ENCODE measurements at places on chromosomes 5 and 9.

DNA sequence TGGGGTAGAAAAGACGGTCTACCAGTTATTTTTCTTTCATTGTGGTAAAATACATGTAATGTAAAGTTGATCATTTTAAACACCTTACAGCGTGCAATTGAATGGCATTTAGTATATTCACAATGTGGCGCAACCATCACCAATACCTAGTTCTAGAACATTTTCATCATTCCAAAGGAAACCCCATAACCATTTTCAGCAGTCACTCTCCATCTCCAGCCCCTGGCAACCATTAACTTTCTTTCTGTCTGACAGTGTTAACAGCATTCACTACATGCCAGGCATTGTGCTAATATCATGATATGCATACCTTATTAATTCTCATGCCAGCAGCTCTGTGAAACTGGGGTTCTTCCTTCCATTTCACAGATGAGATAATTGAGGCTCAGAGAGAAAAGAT lies 32.0 kb downstream of the PTGS1 start:
- DNase-seq: no peak

DNA sequence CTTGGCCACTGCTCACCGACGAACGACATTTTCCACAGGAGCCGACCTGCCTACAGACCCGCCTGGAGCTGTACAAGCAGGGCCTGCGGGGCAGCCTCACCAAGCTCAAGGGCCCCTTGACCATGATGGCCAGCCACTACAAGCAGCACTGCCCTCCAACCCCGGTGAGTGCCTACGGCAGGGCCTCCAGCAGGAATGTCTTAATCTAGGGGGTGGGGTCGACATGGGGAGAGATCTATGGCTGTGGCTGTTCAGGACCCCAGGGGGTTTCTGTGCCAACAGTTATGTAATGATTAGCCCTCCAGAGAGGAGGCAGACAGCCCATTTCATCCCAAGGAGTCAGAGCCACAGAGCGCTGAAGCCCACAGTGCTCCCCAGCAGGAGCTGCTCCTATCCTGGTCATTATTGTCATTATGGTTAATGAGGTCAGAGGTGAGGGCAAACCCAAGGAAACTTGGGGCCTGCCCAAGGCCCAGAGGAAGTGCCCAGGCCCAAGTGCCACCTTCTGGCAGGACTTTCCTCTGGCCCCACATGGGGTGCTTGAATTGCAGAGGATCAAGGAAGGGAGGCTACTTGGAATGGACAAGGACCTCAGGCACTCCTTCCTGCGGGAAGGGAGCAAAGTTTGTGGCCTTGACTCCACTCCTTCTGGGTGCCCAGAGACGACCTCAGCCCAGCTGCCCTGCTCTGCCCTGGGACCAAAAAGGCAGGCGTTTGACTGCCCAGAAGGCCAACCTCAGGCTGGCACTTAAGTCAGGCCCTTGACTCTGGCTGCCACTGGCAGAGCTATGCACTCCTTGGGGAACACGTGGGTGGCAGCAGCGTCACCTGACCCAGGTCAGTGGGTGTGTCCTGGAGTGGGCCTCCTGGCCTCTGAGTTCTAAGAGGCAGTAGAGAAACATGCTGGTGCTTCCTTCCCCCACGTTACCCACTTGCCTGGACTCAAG lies 1.5 kb downstream of the CSF2 start:
- DNase-seq: no peak

- DNase-seq: no peak
These were observed 15.8 kb downstream of the SH3GLB2 start for GRCh38 chr9:129012343-129012742.

GRCh38 chr9:137077758-137078693 lies 709 bp downstream of the UAP1L1 start:
- DNase-seq: no peak

DNA sequence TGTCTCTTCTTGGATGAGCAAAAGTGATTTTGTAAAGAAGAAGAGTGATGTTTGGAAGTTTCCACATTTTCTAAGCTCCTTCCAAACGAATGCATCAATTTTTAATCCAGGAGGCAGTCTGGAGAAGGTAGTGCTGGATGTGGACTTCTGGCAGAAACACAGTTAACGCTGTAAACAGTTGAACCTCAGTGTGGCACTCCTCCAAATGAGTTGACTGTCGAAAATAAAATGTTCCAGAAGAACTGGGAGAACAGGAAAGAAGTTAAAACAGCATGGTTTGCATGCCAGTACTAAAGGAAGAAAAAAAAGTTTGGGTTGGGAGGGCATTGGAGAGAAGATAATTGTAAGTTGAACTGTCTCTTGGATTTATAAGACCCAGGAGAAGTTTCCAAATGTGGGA lies 6.5 kb downstream of the ZNF462 start:
- DNase-seq: no peak

- no peak for DNase-seq
These were observed 8.7 kb downstream of the RANBP6 start for GRCh38 chr9:6006749-6007057.

GRCh38 chr5:16992006-16992405 lies 55.9 kb upstream of the MYO10 start:
- no peak for DNase-seq

DNA sequence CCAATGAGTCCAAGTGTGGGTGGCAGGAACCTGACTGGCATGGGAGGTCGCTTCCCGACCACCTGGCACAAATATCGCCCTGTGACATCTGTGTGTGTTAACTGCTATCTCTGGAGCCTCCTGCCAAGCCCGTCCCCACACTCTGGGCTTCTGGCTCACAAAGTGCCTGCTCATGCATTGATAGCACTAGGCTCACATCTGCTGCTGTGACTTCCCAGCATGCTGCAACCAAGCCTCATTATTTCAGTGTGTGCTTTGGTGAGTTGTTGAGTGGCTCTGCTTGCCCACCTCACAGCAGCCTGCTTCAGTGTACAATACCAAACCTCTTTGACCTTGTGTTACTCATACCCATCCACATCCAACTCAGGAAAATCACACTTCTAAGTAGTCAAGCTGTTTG lies 139.8 kb downstream of the APBA1 start:
- no peak for DNase-seq

All from NCI-H1417 treated with DMSO at 0.1 percent for 48 hours (cell line).